ENCODE measurements at places on chromosomes 12 and 14.

DNA sequence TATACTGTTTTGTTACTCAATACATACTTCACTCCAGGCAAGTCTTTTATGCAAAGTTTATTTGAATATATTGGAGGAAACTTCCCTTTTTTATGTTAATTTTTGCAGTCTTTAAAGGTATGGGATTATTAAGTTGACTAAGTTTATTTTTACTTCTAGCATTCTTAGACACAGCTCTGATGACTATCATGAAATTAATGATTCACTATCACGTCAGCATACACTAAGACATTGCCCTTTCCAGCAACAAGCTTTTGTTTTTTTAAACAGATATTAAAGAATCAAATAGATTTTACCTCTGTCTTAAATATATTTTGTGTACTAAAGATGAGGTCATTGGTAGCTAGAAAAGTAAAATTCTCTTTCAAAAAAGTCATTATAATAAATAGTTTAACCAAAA is 52.1 kb downstream of the DERA start:
- no peak for DNase-seq

DNA sequence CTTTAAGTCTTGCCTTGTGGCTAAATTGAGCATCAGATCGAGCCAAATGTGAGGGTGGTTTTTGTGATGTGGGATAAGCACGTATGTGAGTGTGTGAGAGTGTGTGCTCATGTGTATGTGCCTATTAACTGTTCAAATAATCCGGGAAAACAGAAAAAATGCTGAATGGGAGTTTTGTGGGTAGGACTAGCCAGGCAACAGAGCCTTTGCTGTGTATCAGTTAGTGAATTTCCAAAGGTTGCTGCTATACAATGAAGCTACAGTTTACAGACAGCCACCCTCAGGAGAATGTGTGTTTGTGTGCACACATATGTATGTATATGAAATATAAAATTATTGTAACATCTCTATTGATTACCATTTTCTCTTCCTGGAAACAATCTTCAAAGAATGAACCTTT is 154.0 kb downstream of the SOX5 start:
- DNase-seq, result no peak

GRCh38 chr14:65346474-65346873 is 66.1 kb upstream of the FUT8 start:
- no peak for DNase-seq

DNA sequence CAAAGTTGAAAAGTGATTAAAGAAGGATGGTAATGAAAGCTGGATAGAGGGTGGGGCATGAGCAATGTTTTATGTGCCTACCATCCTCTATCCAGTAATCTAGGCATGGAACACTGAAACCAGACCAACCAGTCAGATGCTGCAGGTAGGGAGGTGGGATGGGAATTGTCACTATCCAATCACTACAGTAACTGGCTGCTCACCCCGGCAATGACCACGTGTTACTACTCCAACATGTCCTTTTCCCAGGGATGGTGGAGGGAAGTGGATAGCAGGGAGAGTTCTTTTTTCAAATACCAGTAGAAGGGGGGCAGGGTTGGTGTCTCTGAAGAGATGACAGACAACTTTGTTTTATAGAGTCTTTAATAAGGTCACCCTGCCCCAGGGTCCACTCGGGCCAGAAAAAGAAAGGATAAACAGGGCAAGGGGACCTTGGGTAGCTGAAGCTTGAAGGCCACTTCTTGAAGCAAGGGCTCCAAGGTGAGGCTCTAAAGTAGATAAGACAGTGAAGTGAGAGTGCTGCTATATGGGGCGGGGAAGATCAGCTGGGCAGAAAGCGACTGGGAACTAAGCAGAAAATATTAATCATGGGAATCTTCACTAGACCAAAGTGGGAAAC is 14.7 kb upstream of the CDH24 start:
- DNase-seq, result no peak

GRCh38 chr12:10364815-10365622 is 24.8 kb downstream of the KLRK1 start:
- peak; percentile 65 for DNase-seq

- peak; percentile 17 for DNase-seq
Observed at GRCh38 chr14:65281991-65282895, 130.3 kb upstream of the FUT8 start.

DNA sequence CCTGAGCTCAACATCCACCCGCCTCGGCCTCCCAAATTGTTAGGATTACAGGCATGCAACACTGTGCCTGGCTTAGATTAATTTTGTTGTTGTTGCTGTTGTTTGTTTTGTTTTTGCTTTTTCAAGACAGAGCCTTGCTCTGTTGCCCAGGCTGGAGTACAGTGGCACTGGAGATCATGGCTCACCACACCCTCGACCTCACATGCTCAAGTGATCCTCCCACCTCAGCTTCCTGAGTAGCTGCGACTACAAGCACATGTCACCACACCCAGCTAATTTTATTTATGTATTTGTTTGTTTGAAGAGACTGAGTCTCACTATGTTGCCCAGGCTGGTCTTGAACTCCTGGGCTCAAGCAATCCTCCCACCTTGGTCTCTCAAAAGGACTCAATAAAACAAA is 26.7 kb downstream of the CRY1 start:
- DNase-seq, result no peak

- DNase-seq, result no peak
Observed at GRCh38 chr12:91216871-91217270, 34.3 kb upstream of the DCN start.

All from hypothalamus (tissue), 51 donors.